ENCODE measurements at places on chromosomes 3 and 15.

DNA sequence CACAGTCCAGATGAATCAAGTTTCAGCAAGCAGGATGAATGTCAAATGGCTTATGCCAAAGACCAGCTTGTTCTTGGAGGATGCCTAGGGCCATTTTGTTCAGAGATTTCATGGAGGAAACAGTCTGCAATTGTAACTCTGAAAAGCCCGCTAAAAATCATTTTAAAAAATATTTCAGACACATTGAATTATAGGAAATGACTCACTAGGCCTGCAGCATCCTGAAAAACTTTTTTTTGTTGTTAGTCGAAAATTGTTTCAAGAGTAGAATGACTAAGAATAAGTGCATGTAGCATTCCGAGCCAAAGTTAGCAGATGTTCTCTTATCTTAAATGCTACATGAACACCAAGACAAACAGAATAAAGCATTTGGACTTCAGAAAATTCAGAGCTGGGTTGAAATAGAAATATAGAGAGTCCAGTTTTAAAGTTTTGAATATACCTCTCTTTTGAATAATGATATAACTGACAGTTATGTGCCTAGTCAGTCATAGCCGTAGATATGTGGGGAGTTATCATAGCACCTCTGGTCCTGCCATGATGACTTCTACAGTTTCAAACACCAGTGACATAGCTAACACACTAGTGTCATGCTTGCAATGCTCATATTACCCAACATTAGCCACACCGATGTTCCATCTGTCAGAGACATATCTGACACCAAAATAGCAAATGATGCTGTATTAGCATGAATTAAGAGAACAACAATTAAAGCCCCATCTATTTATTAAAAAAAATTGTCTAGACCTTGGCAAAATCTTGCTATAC lies 1462.8 kb upstream of the GBE1 start:
- DNase-seq: no peak

DNA sequence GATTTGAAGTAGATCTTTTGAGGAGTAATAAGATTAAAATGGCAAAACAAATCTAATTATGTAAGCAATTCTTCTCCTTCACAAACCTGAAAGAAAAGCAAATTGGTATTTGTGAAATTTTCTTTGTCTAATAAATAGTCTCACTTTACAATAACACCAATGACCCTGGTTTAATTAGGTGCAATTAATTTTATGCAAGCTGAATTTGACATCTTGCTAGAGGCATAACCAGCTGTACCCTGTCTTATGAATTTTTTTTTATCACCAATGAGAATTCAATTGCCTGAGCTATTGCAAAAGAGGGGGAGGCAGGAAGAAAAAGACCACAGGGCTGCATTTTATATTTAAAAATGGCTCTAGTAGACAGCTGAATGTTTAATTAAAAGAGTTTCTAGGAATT lies 113.5 kb upstream of the IL12A start:
- DNase-seq: no peak

- DNase-seq: no peak
Observed at GRCh38 chr3:20743553-20744321, 557.7 kb upstream of the SGO1 start.

DNA sequence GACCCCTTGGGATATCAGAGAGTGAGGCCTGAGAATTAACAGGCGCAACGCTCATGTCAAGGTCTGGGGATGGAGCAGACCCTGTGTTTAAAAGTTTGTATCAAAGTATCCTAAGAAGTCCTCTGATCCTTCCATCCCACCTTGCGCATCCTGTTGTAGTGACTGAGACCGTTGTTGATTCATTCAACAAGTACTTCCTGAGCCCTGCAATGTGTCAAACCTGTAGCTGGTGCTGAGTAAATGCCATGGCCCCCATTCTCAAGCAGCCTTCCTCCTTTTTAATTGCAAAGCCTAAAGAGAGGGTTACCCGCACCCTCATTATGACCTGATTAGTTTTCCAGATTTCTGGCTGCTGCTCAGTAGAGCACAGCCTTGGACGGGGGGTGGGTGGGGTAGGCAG lies 46.4 kb downstream of the RPLP1 start:
- no peak for DNase-seq

DNA sequence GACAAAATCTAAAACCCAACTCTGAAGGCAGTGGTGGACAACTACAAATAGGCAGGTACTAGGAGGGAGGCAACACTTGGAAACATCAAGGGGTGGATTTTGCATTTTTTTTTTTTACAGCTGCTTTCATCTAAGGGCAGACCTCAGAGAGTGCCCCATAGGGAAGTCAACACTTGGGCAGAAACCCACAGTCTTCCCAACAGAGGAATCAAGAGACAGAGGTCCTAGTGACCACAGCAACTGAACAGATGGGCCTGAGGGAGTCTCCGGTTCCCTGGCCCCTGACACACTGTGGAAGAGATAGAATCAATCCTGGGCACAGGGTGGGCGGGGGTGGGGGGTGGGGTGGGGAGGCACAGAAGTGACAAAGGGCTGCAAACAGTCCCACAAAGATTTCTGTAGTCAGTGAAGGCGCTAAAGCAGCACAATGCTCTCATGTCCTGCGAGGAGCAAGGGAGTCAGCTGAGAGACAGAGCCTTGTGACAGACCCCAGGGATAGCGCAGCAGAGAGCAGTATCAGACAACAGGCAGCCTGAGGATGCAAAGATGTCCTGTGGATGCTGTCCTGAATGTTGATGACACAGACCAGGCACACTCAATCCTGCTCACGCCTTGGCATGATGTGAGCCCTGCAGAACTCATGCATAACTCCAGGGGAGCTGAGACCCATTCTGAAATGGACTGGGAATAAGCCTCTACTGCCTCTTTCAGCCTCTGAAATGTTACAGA lies 6.9 kb upstream of the RFTN1 start:
- no peak for DNase-seq

DNA sequence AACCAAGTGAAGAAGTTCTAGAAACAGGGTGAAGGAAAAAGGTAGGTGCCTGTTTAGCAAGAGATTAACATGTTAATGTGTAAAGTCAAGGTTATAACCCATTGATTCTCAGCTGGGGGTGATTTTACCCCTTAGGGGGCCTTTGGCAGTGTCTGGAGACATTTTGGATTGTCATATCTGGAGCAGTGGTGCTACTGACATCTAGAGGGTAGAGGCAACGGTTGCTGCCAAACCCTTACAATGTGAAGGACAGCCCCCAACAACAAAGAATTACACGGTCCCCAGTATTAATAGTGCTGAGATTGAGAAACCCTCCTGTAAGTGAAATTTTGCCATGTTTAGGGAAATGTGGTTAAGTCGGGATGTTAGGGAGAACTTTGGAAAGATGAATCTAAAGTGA lies 74.7 kb downstream of the CRYBG3 start:
- DNase-seq: no peak

DNA sequence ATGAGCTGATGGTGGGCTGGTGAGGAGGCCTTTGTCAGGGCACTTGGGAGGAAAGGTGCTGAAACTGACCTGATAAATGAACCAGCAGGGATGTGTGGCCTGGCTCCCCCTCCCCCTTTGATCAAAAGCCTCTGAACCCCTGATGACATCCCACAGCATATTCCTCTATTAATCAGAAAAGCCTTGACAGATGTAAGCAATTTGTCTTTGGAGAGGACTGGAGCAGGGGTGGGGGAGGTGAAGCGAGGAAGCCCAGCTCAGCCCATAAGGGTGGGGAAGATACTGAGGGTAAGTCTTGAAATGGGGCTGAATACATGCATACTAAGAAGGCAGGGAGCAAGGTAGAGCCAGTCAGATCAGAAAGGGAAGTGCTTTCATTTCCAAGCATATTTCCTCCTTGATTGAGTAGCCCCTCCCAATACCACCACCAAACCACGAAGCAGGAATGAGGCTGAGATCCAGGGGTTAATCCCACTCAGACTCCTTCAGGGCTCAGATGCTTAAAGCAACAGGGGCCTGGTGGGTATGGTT lies 34.7 kb upstream of the MRPS22 start:
- DNase-seq: no peak

DNA sequence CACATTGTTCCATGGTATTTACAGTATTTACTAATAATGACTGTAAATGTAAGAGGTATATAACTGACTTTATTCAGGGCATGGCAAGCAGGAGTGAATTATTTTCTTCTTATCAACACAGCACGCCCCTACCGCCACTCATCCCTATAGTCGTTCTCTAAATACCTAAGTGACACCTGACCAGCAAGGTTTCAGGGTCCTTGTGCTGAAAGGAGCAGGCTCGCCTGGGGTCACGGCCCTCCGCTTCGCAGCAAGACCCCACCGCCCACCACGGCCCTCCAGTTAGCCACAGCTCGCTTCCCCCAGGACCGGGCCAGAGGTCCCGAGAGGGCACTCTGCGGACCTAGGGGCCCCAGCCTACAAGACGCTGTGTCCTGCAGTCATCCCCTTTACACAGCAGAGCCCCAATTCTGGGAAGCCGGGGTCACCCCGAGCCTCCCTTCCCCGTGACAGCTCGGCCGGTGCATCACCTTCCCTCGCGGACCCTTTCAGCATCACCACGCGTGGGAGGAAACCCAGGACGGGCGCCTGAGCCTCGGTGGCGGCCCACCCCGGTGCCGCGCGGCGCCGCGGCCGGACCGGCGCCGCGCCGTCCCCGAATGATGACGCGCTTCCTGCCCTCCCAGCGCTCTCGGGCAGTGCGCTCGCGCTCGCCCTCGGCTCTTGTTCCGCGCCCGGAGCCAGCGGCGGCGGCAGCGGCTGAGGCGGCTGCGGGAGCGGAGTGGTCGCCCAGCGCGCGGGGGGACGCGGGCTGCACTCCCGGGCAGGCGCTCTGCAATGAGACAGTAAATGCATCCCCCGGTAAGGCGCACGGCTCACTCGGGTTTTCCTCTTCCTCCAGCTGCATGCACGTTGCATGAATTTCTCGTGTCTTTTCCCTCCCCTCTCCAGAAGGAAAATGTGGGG lies 225.1 kb upstream of the C2CD4B start:
- peak; percentile 62 for DNase-seq

GRCh38 chr3:62065985-62066693 lies 307.2 kb downstream of the FEZF2 start:
- DNase-seq: no peak

- DNase-seq: no peak
Observed at GRCh38 chr15:25652704-25653103, 210.4 kb downstream of the ATP10A start.

GRCh38 chr3:44077267-44077666 lies 164.4 kb upstream of the TOPAZ1 start:
- DNase-seq: no peak

GRCh38 chr3:46700772-46701171 lies 420 bp upstream of the TMIE start:
- DNase-seq: no peak

DNA sequence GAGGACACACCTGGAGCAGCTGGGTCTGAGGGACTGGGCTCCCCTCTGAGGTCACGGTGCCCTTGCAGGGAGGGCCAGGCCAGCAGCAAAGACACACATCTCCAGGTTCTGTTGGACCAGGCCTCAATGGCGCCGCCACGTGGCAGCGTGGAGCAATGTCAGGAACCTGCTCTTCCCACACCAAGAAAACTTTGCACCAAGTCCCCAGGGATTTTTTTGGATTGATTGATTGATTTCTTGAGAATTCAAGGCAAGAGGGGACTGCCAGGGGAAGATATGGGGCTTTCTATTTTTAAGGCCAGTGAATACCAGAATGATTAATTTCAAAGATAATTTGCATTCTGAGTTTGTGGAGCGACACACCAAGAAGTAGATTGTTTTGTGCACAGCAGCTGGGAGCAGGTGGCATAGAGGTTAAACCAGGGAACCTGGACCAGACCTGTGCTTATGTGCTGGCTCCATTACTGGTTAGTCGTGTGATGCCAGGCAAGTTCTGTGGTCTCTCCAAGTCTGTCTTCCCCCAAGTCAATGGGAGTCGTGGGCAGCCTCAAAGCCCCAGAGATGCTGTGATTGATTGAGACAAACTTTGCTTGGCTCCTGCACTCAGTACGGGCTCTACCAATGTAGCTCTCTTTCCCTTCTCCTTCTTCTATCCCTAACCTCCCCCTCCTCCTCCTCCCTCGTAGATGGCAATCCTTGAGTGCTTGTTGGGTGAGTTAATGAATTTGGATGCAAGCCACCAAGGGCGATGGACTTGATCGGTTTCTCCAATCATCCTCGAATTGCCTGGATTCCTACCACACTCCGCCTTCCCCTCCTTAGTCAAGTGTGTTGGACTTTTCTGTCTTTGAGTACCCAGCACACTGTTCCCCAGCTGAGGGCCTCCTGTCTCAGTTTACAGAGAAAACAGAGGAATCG lies 96.2 kb upstream of the TRPM1 start:
- no peak for DNase-seq

DNA sequence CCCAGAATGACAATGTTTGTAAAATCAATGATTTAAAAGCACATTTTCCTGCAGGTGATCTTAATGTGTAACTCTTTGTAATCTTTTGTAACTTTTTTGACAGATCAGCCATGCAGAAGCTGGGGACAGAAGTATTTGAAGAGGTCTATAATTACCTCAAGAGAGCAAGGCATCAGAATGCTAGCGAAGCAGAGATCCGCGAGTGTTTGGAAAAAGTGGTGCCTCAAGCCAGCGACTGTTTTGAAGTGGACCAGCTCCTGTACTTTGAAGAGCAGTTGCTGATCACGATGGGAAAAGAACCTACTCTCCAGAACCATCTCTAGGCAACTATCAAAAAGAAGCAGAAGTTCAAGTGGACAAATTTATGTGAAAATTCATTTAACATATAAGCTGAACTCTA lies 32.1 kb upstream of the NUDT16 start:
- no peak for DNase-seq

GRCh38 chr15:97446138-97446537 lies 514.4 kb upstream of the ARRDC4 start:
- DNase-seq: no peak

GRCh38 chr3:152402695-152403451 lies 134.1 kb downstream of the MBNL1 start:
- no peak for DNase-seq

- no peak for DNase-seq
Observed at GRCh38 chr15:36608180-36608579, 28.8 kb downstream of the CDIN1 start.

DNA sequence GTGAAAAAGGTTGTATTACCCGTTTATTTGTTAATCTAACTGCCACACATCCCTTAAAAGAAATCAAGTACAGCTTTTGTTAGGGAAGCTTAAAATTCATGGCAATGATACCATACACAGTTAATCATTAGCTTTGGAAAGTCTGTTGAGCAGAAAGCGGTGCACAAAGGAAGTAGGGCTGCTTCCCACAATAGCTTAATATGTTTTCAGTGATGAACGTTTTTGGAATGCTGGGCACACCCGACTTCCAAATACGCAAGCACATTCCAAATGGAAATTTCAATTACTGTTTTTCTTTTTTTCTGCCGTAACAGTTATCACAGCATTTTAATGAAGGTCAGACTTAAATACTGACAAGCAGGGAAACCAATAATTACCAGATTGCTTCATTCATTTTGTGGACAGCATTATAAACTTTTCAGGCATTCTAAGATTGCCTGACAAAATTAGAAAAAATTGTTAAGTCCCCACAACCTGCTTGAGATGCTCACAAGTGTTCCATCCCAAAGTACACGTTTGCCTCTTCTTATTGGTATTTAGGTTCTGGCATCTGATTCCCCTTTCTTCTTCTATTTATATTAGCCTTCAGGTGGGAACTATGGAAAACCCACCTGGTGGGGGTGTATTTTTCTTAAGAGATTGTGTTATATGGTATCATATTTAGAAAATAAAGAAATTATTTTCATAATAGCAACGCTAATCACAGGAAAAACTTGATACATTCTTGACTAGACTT lies 1.1 kb upstream of the ECT2 start:
- DNase-seq: peak; percentile 34

GRCh38 chr15:61037031-61037430 lies 192.1 kb downstream of the RORA start:
- no peak for DNase-seq

GRCh38 chr3:193917158-193917557 lies 218.8 kb upstream of the HES1 start:
- DNase-seq: no peak

- no peak for DNase-seq
Observed at GRCh38 chr3:188294113-188294512, 140.2 kb downstream of the LPP start.
